ENCODE measurements at places on chromosomes 7 and 10.

DNA sequence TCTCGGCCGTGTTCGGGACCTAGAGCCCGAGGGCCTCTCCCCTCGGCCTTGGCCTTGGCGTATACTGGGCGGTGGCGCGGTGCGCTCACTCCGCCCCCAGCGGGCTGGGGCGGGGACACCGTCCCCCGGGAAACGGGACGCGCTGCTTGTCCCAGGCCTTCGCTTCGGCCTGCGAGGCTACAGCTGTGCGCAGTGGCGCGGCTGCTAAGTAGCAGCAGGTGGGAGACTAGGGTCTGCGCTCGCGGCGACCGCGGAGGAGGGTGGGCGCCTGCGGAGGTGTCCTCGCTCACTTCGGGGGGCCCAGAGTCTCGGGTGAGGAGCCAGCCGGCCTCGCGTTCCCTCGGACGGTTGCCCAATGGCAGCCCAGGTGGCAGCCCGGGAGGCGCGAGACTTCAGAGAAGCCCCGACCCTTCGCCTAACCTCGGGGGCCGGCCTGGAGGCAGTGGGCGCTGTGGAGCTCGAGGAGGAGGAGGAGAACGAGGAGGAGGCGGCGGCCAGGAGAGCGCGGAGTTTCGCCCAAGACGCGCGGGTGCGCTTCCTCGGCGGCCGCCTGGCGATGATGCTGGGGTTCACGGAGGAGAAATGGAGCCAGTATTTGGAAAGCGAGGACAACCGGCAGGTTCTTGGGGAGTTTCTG, at the start of gene DNAH11:
Gene DNAH11, plus strand, starts transcription at position 149 of the 637 bp plus-strand sequence. Its CDS starts 207 bp downstream, at position 356.
- DNase-seq: peak; percentile 39

GRCh38 chr10:97007417-97007816, 175.3 kb downstream of the LCOR start:
- DNase-seq: no peak

- no peak for DNase-seq
Measured at GRCh38 chr7:159046300-159046699, 98.4 kb downstream of the VIPR2 start.

GRCh38 chr10:34746094-34746493, 69.0 kb downstream of the PARD3 start:
- no peak for DNase-seq

GRCh38 chr10:117221156-117221711, 19.7 kb upstream of the SLC18A2 start:
- no peak for DNase-seq

GRCh38 chr7:22348379-22348778, 8.6 kb downstream of the RAPGEF5 start:
- DNase-seq: peak; percentile 13

- peak; percentile 36 for DNase-seq
Measured at GRCh38 chr7:30465046-30465810, 13.4 kb downstream of the NOD1 start.

- no peak for DNase-seq
Measured at GRCh38 chr7:21054427-21055112, 267.9 kb upstream of the SP8 start.

DNA sequence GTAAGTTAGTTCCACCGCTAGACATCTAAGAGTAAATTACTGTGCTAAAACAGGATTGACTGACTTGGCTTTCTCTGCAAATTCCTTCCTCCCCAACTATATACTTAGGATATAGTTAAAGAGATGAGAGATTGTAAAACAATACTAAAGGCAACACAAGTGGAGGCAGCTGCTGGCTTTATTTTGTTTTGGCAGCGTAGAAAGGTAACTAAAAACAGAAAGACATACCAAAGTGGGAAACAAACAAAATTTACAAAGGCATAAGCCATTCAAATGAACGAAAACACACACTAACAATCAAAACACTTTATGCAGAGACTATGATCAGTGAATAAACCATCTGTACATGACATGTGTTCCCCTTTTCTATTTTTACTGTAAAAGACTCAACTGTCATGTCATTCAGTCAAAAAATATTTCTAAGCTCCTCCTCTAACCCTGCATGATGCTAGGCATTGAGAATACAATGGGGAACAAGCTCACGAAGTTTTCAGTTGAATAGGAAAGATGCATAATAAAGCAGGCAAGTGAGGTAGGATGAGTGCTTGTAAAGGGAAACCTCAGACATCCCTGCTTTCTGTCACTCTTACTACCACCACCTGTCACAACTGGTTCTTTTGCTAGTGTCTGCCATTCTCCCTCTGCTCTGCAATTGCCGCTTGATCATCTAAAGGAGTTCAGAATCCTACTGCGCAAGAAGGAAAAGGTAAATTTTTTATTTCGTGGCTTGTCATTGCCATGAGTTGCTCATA, 64.2 kb upstream of the COL1A2 start:
- no peak for DNase-seq

DNA sequence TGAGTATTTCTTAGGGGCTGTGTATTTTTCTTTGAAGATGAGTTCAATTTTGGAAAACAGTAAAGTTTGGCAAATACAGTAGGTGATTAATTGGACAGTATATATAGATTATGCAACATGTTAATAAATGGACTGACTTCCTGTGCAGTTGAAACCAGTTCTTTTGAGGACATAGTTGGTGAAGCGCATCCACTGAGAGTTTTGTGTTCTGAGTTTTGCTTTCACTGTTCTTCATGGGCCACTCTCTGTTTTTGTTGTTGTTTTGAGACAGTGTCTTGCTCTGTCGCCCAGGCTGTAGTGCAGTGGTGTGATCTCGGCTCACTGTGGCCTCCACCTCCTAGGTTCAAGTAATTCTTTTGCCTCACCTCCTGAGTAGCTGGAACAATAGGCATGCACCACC, 109.0 kb downstream of the SDHAF3 start:
- DNase-seq: no peak

- DNase-seq: no peak
Measured at GRCh38 chr7:132002343-132002968, 446.0 kb upstream of the PODXL start.

DNA sequence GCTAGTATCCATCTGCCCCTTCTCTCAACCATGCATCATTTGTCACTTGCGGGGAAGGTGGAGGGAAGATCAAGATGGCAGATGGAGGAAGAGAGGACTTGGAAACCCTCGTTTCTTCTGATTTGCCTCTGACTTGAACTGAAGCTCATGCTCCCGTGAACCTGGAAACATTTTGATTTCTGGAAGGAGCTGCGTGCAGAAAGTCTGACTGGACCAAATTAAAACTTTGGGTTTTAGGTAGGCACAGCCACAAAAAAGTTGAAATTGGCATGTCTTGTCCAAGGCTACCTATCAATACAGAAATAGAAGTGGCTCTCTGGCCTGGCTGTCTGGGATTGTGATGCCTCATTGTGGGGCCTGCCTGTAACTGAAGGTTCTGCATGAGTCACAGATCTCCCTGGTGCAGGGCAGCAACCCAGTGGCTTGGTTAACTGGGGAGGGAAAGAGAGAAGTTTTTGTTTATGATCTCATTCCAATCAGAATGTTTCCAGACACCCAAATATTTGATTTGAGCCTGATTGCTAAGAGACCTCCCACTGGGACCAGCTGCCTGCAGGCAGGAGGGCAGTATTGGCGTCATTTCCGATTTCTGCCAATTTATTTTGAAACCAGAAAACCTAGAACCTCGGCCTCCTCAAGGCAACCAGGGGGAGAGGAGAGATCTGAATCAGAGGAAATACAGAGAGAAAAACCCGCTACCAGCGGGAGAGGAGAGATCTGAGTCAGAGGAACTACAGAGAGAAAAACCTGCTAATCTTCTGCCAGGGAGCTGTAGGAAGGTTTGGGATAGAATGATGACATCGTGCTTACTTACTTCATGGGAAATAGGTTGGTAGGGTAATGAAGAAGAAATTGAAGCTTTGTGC, 363.6 kb downstream of the ANKRD30A start:
- no peak for DNase-seq
